A172 (cell line): ENCODE measurements at places on chromosomes 11 and 22. TPM values are rescaled to one million over a fixed set of nuclear protein-coding genes. Genes with fewer than 3 reads are reported as not detected.

SLC25A18 gene
- total RNA-seq = 0.09 TPM in 1 of 2 replicates, not detected in the other

DNA sequence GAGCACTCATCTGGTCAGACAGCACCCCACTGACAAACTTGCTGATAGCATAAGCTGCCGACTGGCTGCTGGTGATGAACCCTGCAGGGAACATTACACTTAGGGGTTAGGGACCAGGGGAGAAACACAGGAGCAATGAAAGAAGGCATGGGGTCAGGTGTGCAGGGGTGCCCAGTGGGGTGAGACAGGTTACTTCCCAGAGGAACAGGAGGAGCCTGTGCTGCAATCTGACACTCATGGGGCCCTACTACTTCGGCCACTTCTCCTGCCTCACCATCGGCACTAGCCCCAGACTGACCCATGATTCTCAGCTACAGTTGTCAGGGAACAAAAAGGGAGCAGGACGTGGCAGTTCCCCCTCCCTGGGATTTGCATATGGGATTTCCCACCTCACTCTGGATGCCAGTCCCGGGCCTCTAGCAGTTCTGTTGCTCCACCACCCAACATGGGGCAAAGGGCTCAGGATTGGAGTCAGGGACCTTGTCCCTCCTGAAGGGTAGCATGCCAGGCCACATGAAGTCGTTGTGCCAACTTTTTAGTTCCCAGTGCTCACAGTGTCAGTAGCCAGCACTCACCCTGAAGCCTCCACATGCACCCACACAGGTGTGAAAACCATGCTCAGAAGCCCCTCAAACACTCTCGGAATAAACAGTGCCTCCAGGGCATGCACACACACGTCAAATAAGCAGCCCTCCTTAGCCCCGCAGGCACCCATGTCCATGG, 2.2 kb downstream of the SLC37A4 start:
- no peak for DNase-seq

DNA sequence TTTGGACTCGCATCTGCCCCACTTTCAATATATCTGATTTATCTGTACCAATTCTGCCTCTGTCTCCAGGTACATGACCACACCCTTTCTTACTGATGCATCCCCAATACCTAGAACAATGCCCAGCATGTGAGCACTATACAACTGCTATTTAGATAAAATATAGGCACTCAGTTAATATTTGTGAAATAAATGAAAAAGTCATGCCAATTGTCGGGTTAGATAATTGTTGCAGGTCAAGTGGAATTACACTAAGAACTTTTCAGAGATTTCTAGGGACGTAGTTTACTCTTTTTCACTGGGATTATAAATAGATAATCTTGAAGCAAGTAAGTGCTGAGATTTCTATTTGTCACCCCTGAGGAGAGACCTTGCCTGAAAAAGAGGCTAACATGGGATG, 20.5 kb downstream of the OOSP4A start:
- no peak for DNase-seq

DNA sequence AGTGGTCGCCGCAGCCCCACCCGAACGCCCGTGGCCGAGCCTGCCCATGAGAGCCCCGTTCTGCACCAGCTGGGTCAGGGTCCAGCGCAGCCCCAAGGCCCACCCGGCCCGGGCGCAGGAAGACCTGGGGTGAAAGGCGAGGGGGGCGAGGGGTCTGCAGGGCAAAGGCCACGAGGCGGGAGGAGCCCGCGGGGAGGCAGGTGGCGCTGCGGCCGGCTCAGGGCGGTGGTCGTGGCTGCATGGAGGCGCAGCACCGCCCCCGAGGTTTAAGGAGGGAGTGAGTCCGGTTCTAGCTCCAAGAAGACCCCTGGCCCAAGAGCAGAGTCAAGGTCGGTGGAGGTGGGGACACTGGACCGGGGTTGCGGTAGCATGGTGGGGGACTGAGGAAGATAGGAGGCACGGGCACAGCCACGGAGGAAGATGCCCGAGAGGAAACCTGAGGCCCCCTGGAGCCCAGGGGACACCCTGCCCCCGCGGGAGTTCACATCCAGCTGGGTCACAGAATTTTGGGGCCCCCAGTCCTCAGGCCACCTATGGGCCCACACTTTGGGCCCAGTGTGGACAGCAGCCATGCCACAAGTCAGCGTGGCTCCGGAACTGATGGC, 514 bp upstream of the HDAC10 start:
- DNase-seq = no peak

- no peak for DNase-seq
These were observed 5.3 kb upstream of the LRRC10B start for GRCh38 chr11:61503135-61503770.

DNA sequence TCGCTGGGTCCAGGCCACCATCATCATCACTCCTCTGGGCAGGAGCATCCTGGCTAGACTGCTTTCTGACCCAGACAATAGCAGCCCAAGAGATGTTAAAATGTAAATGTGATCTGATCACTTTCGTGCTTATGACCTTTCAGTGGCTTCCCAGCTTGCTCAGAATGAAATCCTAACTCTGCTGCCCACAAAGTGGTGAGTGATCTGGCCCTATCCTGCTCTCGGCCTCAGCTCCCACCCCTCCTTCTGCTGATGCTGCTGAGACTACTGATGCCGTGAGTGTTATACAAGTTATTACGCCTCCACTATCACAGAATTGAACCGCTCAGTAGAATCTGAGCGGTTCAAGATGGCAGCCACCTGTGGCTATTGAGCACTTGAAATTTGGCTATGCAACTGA, 26.2 kb downstream of the ELF5 start:
- DNase-seq = no peak

GRCh38 chr11:44812971-44813370, 86.2 kb downstream of the TSPAN18 start:
- DNase-seq = no peak

DNA sequence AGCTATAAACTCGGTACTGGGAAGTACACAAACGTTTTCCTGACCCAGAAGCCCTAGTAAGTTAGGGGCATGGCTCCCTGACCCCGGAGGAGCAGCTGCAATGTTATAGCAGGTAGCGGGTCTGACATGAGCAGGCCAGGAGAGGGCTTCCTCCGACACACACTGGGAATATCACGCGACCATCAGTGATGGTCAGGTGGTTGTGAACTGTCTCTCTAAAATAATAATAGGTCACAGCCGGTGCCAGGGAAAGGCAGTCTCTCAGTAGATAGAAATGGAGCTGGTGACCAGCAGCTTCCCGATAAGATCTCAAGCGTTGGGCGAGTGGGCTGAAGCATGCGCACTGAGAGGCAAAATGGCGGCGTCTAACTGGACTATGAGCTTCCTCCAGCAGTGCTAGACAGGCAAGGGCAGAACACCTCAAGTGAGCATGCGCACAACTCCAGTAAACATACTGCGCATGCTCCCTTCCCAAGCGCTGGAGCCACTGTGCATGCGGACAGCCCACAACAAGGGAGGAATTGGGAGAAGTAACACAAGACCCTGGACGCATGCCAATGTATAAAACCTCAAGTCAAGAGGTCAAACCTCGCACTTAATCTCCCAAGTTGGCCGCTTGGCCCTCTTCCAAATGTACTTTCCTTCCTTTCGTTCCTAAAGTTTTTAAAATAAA, 22.3 kb upstream of the TESMIN start:
- DNase-seq = peak; percentile 13

CPT1A gene
- 8.0 and 13.1 TPM in 2 replicates for total RNA-seq
